ENCODE measurements at places on chromosomes 5 and 9.

GRCh38 chr5:102858221-102858620 is 103.1 kb downstream of the PAM start:
- no peak for DNase-seq

GRCh38 chr5:58628626-58629025 is 45.8 kb downstream of the RAB3C start:
- DNase-seq: no peak

DNA sequence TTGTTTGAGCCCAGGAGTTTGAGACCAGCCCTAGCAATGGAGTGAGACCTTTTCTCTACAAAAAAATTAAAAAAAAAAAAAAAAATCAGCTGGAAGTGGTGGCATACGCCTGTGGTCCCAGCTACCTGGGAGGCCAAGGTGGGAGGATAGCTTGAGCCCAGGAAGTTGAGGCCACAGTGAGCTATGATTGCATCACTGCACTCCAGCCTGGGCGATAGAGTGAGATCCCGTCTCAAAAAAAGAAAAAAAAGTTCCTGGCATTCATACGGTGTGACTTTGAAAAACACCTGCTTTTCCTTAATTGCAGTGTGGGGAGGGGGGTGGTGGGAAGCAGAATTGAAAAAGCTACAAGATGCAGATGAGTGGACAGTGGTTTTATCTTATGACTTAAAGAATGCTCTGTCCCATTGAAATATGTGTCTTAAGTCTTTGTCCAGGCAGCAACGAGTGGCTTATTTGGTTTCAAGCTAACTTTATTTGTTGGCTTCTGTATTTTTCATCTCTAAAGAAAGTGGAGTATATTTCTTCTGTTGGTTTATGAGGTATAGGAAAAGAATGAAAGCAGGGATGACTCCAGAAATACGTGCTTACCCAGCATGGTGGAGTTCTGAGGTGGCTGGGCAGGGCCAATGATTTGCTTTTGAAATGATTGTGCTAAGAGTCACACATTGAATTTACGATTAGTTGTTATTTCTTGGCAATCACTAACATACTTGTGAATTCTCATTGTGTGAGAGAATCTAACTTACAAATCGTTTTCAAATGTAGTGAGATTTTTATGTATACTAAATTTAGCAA is 27.8 kb downstream of the ROPN1L start:
- DNase-seq: peak; percentile 42

DNA sequence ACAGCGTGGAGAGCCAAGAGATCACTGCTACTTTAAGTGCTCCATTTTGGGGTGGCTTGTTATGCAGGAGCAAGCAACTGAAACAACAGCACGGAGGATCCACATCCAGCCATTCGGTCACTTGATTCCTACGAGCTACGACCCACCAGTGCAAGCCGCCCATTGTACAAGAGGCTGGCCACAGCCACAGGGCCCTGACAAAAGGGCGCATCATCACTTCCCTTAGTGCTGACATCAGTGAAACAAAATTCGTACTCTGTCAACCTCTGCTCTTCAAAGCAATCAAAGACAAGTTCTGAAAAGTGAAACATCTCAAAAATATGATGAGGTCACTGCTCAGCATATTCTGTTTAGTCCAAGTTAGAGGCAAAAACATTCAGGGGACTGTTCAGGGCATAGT is 168.4 kb downstream of the GADD45G start:
- DNase-seq: no peak

DNA sequence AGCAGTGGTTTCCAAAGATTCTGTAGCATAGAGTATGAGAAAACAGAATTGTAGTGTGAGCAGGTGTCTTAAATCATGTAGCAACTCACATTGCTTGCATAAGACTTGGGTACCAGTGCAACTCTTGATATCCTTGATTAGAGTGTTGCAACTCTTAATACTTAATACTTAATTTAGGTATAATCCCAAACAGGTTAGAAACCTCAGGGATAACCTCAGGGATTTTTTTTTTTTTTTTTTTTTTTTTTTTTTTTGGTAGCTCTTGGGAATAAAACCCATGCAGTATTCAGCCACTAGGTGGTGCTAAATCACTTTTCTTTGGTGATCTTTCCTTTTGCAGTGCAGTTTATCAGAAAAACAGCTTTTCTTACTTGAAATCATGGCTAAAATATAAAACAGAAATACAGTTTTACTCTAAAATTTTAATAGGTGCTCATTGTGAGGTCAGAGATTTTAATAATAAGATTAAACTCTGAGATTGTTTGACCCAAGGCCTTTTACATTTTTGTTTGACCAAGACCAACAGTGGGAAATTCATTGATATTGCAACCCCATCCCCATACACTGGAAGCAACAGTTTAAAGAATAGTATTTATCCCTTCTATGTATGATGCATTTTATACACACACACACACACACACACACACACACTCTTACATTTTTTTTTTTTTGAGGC is 55.3 kb downstream of the ERAP1 start:
- peak; percentile 49 for DNase-seq

All from iris pigment epithelial cell (primary cell).